ENCODE measurements at places on chromosomes 4 and X.
A peak's percentile ranks its signal among the peaks of the same experiment; 100 is the strongest.

- peak; percentile 72 for DNase-seq
Observed at GRCh38 chrX:15301924-15302323, 13.5 kb downstream of the ASB11 start.

- no peak for DNase-seq
Observed at GRCh38 chrX:48945517-48946348, 11.7 kb downstream of the OTUD5 start.

GRCh38 chr4:13881892-13882291 is 254.4 kb upstream of the BOD1L1 start:
- DNase-seq, result no peak

DNA sequence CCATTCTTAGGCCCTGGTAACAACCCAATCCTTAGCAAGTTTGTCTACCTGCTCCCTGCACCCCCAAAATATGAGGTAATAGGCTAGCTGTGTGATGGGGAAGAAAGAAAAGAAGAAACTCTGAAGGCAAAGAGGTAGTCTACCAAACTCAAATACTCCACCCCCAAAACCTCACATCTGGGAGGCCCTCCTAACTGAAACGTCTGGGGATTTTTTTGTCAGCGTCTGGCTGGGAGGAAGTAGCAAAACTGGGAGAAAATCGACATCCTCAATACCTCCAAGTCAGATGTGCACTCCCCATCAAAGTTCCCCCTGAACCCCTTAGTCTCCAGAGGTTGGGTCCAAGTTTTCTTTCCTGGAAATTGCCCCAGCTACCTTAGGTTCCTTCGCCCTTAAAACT is 1.0 kb downstream of the LAMP2 start:
- no peak for DNase-seq

DNA sequence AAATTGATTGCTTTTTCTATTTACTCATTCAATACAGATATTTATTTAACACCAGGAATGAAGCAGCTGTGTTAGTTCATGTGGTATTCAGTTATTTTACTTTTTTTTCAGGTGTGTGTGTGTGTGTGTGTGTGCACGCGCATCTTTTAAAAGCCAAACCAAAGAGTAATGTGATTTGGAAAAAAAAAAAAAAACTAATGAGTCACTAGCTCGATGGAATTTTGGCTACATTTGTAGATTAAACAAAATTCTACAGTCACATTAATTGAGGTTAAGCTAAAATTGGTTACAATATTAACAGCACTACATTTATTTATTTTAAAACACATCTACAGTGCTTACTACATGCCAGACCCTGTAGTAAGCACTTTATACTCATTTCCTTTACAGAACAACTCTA is 66.8 kb downstream of the HHIP start:
- no peak for DNase-seq

- no peak for DNase-seq
Observed at GRCh38 chr4:65535113-65535512, 135.2 kb downstream of the EPHA5 start.

GRCh38 chrX:15107367-15107988 is 162.4 kb downstream of the ASB9 start:
- no peak for DNase-seq

DNA sequence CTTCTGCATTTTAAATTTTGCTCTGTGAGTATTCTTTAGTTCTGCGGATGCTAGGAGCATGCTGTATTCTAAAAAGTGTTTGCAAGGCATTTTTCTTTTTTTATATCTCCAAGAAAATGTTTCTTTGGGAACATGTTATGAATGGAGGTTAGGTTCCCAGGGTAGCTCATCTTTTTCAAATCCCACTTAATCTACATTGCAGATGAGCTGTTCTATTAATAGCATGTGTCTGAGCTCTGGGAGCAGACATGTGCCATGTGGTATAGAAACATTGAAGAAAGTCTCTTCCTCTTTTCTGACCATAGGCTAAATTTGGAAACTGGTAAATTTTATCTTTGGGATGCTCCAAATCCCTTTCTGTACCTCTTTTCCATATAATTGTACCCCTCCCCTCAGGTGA is 23.2 kb downstream of the DIAPH2 start:
- no peak for DNase-seq

GRCh38 chr4:140609548-140610425 is 41.0 kb upstream of the UCP1 start:
- DNase-seq, result peak; percentile 69

- no peak for DNase-seq
Observed at GRCh38 chr4:48100256-48100655, 33.8 kb downstream of the TXK start.

GRCh38 chr4:182901337-182901736 is 15.8 kb downstream of the DCTD start:
- DNase-seq, result no peak

Data from NCI-H2107 (cell line).